ENCODE measurements at places on chromosomes 3 and 15. TPM values are rescaled to one million over a fixed set of nuclear protein-coding genes. Genes with fewer than 3 reads are reported as not detected.

Gene CSPG4
- total RNA-seq: not detected

Gene CYP1A1
- 0.37 TPM for total RNA-seq

Gene TMEM158
- total RNA-seq: not detected

Gene LRRK1
- total RNA-seq: 0.60 TPM

Gene LRRC49
- not detected for total RNA-seq

Gene GCSAM
- total RNA-seq: 14.6 TPM

Gene MKRN3
- 3.2 TPM for total RNA-seq

Gene THPO
- not detected for total RNA-seq

Gene RSRC1
- total RNA-seq: 48.4 TPM

Gene SLC9A9
- 0.33 TPM for total RNA-seq

DNA sequence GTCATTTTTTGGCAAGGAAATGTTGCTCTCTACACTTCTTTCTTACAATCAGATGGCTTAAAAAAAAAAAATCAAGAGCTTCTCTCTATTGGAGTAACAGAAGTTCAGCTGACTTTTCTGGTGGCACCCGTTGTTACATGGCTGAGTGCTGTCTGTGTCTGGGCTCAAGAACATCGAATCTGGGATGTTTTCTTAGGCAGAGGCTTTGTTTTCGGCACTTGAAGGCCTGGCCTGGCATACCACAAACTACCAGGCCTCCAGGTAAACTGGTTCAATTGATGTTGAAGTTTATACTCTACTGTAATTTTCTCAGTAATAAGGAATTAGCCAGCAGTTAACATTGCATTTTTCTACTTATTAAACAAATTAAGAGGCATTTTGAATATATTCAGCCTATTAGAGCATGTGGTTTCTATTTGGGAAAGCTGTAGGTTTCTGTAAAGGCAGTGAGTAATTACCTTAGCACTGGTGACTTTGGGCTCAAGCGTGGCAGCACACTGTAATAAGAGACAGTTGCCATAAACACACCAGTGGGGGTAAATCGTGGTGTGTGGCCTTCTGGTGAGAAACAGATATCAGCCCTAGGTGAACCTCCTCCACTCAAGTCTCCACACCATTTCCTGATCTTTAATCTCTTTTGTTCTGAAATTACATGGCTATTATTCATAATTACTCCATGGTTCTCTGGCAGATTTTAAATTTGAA is 544.7 kb downstream of the MECOM start:
- no peak for DNase-seq

DNA sequence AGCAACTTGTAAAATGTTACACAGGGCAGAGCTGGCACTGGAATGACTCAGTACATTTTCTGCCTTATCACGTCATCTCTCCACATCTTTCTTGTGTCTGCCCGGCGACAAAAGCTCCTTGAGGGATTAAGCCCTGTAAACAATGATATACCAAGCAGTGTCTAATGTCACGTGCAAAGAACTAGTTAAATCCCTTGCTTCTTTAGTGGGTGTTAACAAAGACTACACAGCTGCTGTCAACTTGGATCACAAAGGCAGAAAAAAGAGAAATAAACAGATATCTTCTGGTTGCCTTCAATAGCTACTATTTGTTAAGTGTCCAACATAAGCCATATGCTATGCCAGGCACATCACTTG is 48.1 kb upstream of the FRMD4B start:
- peak; percentile 36 for DNase-seq

- no peak for DNase-seq
Observed at GRCh38 chr15:98555173-98555515, 93.2 kb upstream of the IGF1R start.

DNA sequence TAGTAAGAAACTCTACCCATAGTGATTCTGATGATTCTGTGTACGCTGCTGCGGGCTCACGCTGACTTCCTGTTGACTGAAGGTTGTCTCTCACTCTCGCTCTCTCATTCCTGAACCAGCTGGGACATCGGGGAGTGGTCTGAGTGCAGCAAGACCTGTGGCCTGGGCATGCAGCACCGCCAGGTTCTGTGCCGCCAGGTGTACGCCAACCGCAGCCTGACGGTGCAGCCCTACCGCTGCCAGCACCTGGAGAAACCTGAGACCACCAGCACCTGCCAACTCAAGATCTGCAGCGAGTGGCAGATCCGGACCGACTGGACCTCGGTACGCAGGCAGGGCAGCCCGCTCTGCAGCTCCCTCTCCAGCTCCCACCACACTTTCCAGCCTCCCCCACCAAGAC is 63.6 kb upstream of the NR2E3 start:
- DNase-seq: no peak

DNA sequence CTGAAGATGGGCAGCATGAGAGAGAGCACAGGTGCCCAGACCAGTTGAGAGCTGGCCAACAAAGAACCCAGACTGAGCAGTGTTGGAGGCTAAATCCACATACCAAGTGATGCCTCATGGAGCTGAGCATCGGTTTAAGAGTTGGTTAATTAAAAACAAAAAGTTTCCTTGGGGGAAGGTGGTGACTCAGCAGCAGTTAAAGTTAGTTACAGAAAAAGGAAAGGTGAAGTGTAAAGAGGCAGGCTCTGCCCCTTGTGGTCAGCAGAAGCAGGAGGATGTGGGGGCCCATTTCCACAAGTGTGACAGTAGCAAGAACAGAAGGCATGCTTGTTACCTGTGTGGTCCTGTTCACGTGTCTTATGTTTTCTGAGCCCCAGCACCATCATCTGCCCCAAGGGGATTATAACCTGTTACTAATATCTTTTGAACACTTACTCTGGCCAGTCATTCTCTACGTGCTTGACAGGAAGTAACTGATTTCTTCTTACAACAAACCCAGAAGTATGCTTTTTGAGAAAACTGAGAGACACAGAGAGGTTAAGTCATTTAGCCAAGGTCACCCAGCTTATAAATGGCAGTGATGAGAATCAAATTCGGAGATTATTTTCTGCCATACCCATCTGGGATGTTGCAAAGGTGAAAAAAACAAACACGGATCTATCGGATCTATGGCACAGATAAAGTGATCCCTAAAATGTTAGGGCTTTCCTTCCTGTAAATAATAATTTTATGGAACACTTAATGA is 91.0 kb downstream of the EPHB1 start:
- DNase-seq: peak; percentile 5

- DNase-seq: no peak
Observed at GRCh38 chr3:83968356-83968755, 990.4 kb upstream of the CADM2 start.

DNA sequence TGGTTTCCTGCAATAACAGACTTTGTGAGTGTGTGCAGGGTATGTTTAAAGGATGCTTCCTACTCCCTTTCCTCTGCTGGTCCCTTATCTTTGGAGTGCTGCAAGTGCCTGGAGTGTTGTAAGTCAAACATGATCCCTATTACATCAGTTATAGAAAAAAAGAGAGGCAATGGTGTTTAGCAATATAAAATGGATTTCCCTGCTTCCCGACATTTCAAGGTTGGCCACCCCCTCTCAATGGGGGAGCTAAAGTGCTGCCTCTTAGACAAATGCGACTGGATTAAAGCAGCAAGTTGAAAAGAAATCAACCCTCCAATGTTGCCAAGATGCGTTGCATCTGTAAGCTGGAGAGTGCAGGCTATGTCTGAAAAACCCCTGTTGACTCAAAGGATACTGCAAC is 203.1 kb upstream of the WNT5A start:
- DNase-seq: no peak

- DNase-seq: no peak
Observed at GRCh38 chr3:33543601-33544000, 103.4 kb upstream of the UBP1 start.

- no peak for DNase-seq
Observed at GRCh38 chr3:46926447-46926846, 48.9 kb downstream of the PTH1R start.

- DNase-seq: no peak
Observed at GRCh38 chr3:5542472-5542871, 355.0 kb downstream of the EDEM1 start.

DNA sequence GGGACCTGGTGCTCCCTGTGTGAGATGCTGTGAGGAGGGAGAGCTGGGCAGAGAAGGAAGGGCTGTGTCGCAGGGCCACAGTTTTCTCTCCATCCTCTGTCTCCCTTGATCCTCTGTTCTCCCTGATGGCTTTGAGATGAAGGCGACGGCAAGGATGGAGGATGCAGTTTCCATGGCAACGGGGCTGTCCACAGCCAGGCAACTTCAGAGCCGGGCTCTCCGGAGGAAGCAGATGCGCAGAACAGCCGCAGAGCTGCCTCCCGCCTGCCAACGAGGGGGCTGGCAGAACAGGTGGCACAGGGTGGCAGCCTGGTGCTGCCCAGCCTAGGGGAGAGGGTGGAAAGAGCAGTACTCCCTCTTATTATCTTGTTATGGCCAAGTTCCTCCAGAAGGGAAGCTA is 9.9 kb upstream of the GRM2 start:
- no peak for DNase-seq

- DNase-seq: no peak
Observed at GRCh38 chr3:64344721-64345207, 119.5 kb upstream of the PRICKLE2 start.

DNA sequence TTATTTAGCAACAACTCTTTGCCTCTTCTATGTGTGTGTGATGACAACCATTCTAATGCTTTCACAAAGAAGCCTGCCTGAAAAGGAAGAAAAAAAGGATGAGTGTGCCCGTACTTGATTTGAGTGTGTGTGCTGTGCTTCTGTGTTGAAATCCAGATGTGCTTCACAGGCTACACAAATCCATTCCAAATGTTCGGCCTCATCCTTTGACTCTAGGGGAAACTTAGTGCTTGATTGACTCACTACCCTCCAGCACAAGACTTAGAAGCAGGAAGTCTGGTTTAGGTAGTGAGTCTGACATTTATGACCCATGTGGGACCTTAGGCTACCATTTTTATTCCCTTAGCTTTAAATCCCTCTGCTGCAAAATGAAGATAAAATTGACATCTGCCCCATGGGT is 108.8 kb upstream of the PLAAT1 start:
- no peak for DNase-seq

DNA sequence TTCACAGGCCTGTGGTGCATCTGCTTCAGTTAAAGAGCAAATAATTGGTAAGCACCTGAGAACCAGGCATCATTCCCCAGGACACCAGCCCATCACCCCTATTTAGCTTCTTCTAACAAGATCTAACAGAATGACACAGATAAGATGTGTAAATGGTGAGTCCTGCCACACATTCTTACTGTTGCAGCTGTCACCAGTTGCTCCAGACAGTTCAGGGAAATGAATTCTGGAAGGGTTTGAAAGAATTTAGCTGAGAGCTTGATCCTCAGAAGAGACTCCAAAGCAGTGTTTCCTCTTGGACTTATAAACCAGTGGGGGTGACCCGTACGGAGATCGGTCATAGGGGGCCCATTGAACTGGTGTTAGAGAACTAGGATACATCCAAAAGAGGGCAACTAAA is 238.0 kb downstream of the MEX3B start:
- DNase-seq: no peak

GRCh38 chr3:159850481-159850880 is 138.2 kb upstream of the IL12A start:
- no peak for DNase-seq

DNA sequence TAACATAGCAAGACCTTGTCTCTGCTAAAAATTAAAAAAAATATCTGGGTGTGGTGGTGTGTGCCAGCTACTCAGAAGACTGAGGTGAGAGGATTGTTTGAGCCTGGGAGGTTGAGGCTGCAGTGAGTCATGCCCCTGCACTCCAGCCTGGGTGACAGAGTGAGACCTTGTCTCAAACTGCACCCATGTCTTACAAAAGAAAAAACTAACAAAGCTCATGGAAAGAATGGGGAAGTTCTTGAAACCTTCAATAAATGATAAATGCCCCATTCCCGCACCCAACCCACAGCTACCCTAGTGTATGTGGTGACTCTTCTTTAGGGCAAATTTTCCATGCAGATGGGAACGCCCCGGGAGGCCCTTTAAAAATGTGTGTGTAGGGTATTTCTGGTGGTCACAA is 28.3 kb downstream of the RPLP1 start:
- DNase-seq: no peak

- no peak for DNase-seq
Observed at GRCh38 chr3:152323834-152324233, 55.1 kb downstream of the MBNL1 start.

DNA sequence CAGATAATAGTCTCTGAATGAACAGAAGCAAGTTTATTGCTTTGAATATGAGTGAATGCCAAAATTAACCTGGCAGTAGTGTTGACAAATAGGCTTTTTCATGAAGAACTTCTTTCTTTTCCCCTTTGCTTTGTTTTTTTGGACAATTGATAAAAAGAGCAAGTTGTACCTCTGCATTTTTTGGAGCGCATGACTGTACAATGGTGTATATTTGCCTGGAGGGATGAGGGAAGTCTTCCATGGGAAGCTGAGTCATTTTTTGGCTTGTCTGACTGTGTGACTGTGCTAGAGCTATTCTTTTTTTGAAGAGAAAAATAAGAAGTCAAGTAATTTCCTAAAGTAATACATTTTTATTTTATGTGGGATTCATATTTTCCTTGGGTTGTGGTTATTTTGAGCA is 186.9 kb downstream of the KLHL25 start:
- no peak for DNase-seq

GRCh38 chr15:93210995-93211394 is 122.0 kb upstream of the RGMA start:
- DNase-seq: no peak

DNA sequence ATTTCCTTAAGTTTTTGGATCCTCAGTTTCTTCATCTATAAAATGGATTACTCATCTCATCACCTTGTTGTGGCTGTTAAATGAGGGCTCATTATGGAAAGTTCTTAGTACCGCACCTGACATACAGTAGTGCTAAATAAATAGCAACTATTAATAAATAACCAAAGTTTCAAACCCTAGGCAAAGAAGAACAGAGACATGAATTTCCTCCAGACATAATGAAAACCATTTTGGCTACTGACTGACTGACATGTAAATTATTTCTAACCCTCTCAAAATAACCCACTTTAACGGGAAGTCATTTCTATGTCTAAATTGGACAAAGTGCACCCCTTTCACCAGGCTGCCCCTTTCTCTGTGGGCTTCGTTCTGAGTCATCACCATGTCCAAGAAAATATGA is 17.4 kb upstream of the KLHL6 start:
- DNase-seq: no peak

DNA sequence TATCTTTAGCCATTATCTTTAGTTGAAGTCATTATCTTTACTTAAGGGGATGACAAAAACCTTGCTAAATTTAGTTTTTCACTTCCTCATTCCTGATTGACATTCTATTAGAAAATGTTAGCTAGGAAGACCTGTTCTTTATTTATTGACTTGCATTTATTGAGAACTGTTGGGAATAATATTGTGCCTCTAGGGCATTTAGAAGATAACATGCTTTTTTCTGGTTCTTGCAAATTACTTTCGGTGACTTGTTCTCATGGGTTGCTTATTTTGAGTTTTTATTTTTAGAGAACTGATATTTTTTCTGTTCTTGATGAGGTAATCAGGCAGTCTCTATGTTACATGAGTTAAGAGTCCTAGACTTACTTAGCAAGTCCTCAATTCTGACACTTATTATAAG is 48.3 kb upstream of the CTDSPL start:
- DNase-seq: no peak

GRCh38 chr3:58202917-58203360 is 7.8 kb downstream of the DNASE1L3 start:
- no peak for DNase-seq
